ENCODE measurements at places on chromosomes 1 and 21.

DNA sequence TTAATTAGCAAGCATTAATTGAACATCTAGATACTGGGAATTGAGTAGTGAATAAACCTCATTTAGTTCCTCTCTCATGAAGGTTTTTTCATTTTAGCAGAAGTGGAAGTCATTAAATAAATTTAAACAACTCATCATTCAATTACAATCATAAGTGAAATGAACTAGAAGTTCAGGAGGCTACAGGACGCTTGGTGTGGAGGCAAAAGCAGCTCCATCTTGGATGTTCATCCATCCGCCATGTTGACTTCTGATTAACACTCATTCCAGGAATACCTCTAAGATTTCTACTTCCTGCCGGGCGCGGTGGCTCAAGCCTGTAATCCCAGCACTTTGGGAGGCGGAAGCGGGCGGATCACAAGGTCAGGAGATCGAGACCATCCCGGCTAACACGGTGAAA, 11.5 kb upstream of the NTPCR start:
- DNase-seq: no peak

DNA sequence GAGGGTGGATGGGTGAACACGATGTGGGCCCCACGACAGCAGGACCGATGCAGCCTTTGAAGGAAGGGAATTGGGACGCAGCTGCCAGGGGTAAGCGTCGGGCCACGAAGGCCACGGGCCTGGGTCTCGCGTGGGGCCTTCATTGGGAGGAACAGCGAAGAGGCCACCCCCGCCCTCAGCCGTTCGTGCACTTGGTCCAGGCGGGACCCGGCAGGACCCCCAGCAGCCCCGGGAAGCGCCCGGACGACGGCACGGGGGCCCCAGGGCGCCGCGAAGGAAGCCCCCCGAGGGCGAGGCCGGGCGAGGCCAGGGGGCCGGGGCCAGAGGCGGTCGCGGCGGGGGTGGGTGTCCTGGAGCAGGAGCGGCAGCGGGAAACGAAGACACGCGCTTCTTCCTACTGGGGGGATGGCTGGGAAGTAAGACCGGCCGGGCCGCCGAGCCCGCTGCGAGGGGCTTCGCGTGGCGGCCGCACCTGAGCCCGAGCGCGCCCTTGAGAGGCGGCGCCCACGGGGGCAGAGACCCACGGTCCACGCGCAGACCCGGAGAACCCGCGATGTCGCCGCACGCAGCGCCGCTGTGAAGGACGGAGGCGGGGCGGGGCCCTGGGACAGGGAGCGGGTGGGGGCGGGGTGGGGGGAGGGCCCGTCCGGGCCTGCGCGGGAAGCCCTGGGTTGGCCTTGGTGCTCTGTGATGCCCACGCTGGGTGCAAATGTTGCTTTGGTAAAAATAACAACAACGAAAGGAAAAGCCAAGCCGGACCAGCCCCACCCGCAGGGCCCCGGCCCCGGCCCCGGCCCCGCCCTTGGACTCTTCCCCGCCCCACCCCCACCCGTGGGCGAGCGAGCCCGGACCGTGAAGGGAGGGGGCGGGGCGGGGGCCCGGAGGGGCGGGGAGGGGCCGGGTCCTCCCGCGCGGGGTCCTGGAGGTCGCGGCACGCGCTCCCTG, 56.0 kb upstream of the ADARB1 start:
- no peak for DNase-seq

GRCh38 chr1:179929955-179930798, 24.4 kb upstream of the CEP350 start:
- no peak for DNase-seq

GRCh38 chr1:203326830-203327683, 21.7 kb downstream of the BTG2 start:
- DNase-seq: peak; percentile 96

GRCh38 chr1:44521378-44522080, 116.5 kb downstream of the RNF220 start:
- no peak for DNase-seq

DNA sequence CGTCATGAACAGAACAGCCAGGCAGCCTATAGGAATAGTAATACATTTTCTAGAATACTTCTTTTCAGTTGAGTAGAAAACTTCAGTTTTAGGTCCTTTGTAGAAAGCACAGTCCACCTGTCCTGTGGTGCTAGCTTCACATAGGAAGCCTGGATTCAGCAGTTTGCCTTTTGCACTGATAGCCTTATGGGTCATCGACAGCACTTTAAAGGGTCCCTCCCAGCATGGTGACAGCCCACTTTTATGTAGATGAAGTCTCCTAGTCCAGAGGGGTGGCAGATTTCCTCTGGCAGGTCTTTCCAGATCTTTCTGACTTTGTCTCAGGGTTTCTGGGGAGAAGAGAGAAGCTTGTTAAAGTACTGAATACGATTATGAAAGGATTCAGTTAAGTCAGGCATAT, 161.4 kb upstream of the TNR start:
- DNase-seq: no peak

GRCh38 chr1:170288155-170288554, 142.4 kb downstream of the NTMT2 start:
- no peak for DNase-seq

All from T-helper 2 cell (primary cell).